Kidney epithelial cell (primary cell): ENCODE measurements at places on chromosomes 3 and 15.

DNA sequence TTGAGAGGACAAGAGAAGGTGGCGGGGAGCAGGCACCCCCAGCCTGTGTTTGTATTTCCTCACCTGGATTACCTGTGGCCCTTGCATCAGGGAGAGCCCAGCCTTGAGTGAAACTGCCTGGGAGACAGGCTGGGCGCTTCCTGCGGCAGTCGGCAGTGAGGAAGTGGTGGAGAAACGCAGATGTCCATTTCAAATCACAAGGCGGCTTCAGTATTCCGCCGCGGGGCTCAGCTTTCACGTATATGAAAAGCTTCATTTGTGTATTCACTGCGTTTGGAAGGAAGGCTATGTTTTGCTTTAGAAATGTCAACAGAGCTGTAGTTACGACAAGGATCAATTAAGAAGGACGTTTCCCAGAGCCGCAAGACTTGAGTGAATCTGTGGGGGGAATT lies 167.4 kb upstream of the CTDSPL start:
- no peak for DNase-seq

GRCh38 chr3:195450731-195451229 lies 8.0 kb upstream of the ACAP2 start:
- no peak for DNase-seq

DNA sequence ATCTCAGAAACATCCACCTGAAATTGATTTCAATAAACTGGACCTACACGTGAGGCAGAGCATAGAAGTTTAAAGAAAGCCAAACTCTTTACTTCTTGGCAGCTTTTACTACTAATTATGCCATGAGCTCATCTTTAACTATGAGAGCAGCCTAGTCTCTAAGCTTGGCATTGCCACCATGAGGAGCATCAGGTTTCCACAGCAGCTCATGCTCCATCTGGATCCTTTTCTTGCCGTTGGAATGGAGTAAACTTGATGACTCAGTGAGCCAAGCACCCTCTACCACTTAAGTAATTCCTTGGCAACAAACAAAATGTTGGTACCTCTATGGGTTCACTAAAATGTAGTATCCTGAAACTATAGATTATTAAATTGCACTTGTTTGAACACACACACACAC lies 583.2 kb downstream of the EPHA3 start:
- DNase-seq, result no peak

DNA sequence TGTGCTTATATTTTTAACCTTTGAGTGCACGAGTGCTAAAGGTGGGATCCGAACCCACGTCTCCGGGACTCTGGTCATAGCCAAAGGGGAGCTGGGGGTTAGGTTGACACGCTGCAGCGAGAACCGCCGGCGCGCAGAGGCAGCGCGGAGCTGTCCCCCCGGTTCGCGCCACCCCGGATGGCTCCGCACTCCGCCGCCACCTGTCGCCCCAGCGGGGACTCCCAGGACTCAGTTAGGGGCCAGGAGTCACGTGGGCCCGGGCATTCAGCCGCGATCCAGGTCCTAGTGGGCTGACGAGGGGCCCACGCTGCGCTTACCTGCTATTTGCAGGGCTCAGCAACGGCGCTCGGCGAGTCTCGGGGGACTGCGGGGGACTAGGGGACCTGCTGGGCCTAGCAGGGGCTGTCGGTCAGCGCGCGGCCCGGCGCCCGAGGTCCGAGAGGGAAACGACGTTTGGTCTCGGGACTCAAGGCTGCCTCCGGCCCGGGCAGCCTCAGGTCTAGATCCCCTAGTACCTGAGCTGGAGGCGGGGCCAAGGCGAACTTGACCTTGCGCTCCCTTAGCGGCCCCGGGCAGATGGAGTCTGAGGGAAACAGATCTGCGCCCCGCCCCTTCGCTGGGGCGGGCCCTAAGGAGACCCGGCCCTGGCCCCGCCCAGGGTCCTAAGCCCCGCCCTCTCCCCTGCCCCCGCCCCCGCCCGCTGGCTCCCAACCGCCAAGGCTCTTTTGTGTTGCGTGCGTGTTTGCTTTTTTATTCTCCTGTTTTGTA lies at the start of gene NMNAT3:
Gene NMNAT3 (minus strand): TSS at position 585 of the 768 bp plus-strand sequence. CDS start 50,248 bp downstream, outside the sequence.
- DNase-seq, result peak; percentile 35

- no peak for DNase-seq
Observed at GRCh38 chr15:48244921-48245320, 38.8 kb downstream of the SLC12A1 start.

DNA sequence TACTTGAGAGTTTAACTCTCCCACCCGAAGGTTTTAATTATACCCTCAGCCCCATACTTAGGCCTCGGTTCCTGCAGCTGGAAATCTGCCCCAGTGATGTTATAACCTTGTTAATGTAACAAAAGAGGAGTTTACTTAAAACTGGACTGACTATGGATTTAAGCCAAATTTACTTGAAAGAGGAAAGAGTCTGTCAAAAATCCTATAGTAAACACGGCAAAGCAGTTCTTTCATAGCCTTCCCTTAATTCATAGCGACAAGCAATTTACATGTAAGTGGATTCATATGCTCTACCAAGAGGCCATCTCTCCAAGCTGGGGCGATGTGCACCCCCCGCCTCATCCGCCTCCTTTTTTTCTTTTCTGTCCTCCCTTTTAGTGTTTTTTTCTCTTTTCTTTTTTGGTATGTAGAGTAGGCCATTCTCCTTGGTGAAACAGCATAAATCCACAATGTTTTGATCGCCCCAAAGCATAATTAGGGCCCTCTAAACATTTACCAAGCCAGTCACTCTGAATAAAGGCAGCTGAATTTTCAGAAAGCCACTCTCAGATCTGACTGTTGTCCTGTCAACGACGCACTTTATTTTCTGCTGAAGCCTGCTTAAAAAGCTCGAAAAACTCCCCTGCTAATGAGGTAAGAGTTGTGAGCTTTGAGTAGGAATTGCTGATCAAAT lies 373.1 kb upstream of the WNT5A start:
- DNase-seq, result no peak

DNA sequence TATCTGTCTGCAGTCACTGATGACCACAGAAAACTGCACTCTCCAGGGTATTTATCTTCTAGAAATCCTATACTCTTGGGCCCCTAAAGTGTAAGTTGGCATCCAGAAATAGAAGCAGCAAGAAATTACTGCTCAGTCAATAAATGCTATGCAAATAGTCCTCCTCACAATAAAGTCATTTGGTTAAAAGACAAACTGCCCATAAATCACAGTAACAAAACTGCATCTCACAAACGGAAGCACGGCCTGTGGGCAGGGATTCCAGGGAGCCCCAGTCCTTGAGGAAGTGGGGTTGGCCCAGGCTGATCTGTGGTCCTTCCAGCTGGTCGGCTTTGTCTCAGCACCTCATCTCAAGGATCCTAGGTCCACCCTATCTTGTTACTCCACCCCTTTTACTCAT lies 29.7 kb upstream of the SPATA12 start:
- DNase-seq, result no peak

GRCh38 chr3:112794622-112795172 lies 52.0 kb downstream of the CD200R1L start:
- DNase-seq, result no peak

- no peak for DNase-seq
Observed at GRCh38 chr3:73471986-73472787, 152.6 kb downstream of the PDZRN3 start.

DNA sequence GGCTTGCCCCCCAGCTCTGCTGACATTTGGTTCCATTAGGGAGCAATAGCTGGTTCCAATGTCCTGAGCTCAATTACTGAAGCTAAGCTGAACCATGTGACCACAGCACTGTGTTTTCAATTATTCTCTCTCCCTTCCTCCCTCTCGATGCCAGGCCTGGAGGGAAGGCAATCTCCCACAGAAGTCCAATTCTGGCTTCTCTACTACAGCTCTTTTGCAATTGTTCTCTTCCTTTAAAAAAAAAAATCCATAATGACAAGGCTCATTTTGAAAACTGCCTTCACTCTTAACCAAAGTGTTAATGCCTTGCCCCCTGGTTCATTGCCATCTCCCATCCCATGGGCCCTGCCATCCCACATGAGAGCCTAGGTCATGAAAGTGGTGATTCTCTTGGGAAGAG lies 24.8 kb downstream of the IL16 start:
- DNase-seq, result no peak

- DNase-seq, result peak; percentile 9
Observed at GRCh38 chr3:85821130-85821756, 862.5 kb downstream of the CADM2 start.

DNA sequence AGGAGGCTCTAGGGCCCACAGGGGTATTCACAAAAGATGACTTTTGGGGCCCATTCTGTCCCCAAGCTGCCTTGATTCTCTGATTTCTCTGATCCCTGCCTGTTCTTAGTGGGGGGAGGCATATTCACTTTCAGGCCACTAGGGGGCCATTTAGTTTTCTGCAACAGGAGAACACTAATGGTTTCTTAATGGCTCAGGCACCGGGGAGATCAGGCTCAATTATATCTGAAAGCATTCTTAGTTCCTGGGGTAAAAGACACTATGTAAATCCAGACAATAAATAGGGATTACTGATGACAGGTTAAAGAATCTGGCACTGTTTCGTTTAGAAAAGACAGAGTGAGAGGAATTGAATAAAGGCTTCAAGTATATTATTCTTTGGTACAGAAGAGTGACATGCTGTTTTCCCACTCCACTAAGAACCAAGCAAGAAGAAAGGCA lies 2.5 kb upstream of the INAFM2 start:
- no peak for DNase-seq

GRCh38 chr15:48940508-48940907 lies 23.2 kb downstream of the SHC4 start:
- peak; percentile 76 for DNase-seq

GRCh38 chr3:168248383-168249204 lies 152.9 kb upstream of the GOLIM4 start:
- DNase-seq, result no peak

DNA sequence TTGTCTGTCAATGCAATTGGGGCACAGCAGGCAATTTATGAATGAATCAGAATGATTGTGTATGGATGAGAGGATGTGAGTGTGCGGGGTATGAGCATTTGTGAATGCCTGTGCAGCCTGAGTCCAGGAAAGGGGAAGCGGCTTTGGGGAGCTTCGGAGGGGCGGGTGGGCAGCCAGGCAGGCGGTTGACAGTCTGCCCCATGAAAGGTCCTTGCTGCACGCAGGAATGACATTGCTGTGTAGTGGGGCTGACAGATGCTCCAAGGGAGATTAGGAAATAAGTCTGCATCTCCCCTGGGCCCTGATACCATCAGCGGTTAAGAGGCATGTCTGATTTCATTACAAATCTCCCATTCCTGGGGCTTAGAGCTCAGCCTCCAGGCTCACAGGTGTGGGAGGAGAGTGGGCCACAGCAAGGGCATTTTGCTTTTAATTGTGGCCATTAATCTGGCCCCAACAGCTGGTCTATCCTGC lies 26.4 kb upstream of the TSPAN3 start:
- no peak for DNase-seq

DNA sequence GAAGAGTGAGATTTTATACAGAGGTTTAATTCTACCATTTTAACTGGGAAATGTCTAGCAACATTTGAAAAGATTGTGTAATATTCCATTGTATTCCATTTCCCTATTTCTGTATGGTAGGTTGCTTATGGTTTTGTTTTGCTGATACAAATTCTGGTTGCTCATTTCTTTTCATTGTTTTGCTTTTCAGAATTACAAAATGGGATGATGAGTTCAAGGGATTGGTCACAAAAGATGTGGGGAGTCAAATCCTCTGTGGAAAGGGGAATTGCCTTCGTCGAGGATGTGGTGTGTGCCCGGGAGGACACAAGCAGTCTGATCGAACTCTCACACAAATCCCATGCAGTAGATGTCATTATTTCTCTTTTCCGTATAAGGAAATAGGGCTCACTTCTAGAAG lies 18.3 kb downstream of the SLCO3A1 start:
- no peak for DNase-seq

GRCh38 chr15:64746921-64747320 lies 28.5 kb downstream of the RBPMS2 start:
- DNase-seq, result no peak

- no peak for DNase-seq
Observed at GRCh38 chr3:139204728-139205127, 139.1 kb upstream of the MRPS22 start.

GRCh38 chr3:27681249-27681748 lies 40.8 kb downstream of the EOMES start:
- DNase-seq, result peak; percentile 41

DNA sequence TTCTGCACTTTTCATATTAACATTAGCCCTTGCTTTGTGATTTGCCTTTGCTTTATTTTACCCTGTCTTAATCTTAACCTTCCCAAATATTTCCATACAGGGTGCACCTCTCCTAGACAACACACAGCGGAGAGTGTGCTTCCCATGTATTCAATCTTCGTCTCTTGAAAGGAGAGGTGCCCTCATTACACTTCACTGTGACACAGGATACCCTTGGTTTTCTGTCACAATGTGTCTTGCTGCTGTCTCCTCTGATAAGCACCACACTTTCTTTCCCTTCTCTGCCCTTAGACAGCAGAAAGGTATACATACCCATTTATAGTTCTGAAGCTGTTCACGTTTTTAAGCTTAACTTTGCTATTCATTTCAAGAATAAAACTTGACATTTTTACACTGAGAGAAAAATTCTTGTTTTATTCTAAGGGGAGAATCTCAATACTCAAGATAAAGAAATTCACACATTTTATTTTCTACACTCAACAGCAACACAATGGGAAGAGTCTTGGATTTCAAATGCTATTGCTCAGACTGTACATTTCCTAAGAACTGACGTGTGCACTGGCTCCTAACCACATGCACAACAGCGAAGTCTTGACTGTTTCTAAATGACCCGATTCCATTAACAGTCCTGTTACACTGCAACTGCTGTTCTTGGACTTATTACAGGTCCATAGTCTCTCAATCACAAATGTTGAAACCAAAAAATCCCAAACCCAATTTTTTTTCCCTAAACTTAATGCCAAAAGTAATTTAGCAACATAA lies 21.1 kb downstream of the ZXDC start:
- DNase-seq, result no peak

- no peak for DNase-seq
Observed at GRCh38 chr15:60580073-60580472, 101.1 kb upstream of the ICE2 start.
